HFF-Myc (cell line): ENCODE measurements at places on chromosomes 4 and X.
A peak's percentile ranks its signal among the peaks of the same experiment; 100 is the strongest.

DNA sequence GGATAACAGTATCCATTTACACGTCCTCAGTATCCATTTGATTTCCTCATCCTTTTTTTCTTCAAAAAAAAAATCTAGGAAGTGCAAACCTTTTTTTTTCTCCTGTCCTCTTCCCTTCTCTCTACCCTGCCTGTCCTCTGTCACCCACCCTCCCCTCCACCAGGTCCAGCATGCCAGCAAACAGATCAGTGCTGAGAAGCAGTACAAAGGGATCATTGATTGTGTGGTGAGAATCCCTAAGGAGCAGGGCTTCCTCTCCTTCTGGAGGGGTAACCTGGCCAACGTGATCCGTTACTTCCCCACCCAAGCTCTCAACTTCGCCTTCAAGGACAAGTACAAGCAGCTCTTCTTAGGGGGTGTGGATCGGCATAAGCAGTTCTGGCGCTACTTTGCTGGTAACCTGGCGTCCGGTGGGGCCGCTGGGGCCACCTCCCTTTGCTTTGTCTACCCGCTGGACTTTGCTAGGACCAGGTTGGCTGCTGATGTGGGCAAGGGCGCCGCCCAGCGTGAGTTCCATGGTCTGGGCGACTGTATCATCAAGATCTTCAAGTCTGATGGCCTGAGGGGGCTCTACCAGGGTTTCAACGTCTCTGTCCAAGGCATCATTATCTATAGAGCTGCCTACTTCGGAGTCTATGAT, 1.7 kb downstream of the SLC25A4 start:
- DNase-seq: no peak

GRCh38 chr4:168769837-168770236, 240.2 kb downstream of the CBR4 start:
- no peak for DNase-seq

- DNase-seq: no peak
Measured at GRCh38 chrX:39519030-39519488, 578.7 kb downstream of the BCOR start.

GRCh38 chr4:7320206-7320797, 114.4 kb downstream of the PSAPL1 start:
- DNase-seq: no peak

GRCh38 chrX:123487236-123487635, 245.6 kb downstream of the THOC2 start:
- no peak for DNase-seq

GRCh38 chr4:181364504-181364903, 878.7 kb upstream of the TENM3 start:
- DNase-seq: no peak

DNA sequence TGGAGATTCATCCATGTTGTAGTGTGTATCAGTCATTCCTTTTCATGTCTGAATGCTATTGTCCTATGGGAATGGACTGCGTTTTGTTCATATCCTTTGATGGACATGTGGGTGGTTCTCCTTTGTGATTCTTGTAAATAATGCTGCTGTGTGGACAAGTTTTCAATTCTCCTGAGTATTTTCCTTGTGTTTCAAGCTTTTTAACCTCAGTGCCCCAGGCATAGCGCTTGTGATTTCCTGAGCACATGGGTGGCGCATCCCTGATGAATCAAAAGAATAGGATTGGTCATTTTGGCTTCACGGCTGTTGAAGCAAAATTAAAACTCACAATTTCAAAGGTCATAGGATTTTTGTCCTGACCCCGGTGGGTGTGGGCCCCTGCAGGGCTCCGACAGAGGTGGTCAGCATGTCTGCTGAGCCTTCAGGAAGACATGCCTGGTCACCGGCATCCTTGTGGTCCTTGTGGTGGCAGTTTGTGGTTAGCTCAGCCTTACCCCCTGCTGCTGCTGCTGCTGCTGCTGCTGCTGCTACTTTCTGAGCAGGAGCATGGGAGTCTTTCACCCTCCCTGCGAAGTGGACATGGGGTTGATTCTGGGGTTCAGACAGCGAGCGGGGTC, 30.0 kb downstream of the SHROOM2 start:
- DNase-seq: no peak

GRCh38 chr4:17309567-17310268, 202.2 kb downstream of the QDPR start:
- no peak for DNase-seq

DNA sequence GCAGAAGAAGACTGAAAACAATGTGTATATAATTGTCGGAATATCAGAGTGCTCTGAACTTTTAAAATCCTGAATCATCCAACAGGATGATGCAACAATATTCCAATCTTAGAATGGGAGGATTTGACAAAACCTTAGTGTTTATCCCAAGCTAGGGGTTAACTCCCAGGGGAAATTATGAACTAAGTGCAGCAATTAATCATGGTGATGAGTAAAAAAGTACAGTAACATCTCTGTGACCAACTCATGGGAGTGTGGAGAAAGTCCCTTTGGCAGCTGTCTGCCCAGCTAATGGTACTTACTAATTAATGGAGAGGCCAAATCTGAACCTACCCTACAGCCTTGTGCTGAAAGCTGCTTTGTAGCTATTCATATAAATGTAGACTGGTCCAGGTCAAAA, 257.6 kb upstream of the DDX53 start:
- DNase-seq: peak; percentile 10

DNA sequence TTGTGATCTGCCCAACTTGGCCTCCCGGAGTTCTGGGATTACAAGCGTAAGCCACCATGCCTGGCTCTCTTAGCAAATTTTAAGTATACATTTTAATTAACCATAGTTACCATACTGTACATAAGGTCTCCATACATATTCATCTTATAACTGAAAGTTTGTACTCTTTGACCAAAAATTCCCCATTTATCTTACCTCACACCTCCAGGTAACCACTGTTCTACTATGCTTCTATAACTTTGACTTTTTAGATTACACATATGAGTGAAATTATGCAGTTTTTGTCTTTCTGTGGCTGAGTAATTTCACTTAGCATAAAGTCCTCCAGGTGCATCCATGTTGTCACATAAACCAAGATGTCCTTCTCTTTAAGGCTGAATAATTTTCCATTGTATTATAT, 17.4 kb downstream of the C4orf51 start:
- no peak for DNase-seq

DNA sequence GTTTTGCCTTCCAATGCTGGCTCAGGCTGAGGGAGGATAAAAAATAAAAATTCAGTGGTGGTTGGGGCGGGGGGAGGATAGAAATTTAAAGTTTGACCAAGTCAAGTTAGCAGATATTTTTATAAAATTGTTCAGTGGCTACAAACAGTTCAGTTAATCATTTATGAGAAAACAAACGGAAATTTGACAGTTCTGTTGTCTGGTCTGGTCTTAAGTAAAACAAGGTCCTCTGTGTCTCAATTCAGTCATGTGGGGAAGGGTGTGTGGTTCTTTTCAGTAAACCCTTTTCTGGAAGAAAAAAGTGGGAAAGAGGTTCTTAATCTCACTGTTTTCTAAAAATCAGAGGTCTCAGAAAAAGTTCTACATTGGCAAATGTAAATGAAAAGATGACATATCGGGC, 409.1 kb upstream of the SPANXN4 start:
- DNase-seq: no peak

DNA sequence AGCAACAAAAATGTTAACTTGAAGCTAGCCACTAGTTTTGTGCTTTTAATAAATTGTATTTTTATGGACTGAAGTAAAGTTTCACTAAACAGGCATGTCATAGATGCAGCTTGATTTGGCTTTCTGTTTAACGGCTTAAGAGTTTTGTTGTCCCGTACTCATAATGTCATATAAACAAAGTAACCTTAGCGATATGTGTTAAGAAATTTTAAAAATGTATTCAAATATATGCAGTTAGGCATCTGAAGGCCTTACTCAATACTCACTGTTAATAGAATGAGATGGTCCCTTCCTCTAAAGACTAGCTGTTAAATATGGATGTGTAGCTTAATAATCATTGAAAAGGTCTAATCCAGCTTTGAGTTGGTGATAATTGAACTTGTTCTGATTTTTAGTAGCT, 1.0 kb upstream of the SCLT1 start:
- DNase-seq: no peak

- DNase-seq: no peak
Measured at GRCh38 chr4:142567199-142567598, 278.9 kb downstream of the INPP4B start.
